ENCODE measurements at places on chromosomes 1 and 21.

DNA sequence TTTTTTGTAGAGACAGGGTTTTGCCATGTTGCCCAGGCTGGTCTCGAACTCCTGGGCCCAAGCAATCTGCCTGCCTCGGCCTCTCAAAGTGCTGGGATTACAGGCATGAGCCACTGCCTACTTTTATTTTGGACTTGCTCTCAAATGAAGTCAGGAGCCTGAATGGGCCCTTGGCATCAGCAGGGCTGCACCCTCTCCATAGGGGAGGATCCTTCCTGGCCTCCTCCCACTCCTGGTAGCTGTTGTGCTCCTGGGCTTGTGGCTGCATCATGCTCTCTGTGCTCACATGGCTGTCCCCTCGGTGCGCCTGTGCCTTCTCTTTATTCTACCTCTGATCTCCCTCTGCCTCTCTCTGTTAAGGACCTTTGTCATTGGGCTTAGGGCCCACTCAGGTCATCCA, 46.4 kb upstream of the DISP3 start:
- no peak for DNase-seq

DNA sequence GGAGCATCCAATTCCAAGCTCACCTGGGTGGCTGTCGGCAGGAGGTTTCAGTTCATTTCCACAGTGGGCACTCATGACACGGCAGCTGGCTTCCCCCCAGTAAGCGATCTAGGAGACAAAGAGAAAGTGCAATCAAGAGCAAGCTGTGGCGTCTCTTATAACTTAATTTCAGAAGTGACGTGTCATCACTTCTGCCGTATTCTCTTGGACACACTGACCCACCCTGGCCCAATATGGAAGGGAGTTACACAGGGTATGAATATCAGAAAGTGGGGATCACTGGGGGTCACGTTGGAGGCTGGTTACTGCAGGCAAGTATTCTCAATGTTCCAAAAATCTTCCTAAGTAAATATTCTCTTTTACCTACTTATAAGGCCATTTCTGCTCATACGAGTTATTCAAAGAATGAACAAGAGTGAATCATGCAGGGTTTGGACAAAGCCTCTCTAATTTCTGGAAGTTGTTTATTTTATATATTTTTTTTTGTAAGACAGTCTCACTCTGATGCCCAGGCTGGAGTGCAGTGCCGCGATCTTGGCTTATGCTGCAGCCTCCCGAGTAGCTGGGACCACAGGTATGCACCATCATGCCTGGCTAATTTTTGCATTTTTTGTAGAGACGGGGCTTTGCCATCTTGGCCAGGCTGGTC, 46.5 kb upstream of the GREM2 start:
- DNase-seq = no peak

GRCh38 chr1:110455151-110455550, 4.2 kb downstream of the PROK1 start:
- no peak for DNase-seq

DNA sequence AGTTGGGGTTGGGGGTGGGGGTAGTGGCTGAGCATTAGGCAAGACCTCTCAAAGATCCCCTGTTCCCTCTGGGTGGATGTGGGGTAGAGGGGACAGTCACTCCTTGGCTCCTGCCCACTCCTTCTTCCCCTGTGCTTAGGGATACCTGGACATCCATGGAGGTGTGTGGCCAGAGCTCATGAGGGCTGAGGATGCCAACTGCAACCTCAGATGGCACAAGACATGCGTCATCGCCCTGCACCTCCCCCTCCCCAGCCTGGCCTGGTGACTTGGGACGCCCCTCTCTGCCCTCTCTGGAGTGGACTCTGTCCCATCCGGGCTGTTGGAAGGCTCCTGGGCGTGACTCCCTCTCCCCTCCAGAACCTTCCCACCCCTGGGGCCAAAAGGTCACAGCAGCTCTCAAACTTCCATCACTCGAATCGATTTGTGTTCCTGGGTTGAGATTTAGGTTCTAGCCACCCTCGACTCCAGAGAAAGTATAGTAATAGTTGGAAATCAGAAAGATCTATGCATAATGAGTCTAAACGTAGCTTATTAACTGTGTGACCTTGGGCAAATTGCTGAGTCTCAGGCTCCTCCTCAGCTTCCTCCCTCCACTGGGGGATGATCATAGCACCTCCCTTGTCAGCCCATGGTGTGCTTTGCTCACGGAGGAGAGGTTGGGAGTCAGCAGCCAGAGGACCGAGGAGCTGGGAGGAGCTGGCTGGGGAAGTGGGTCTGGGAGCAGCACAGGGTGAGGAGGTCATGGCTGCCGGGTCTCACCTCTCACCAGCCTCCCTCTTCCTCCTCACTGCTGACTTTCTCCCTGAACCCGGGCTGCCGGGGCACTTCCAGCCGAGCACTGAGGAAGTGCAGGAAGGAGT, 2.2 kb upstream of the PTPN7 start:
- DNase-seq = no peak

DNA sequence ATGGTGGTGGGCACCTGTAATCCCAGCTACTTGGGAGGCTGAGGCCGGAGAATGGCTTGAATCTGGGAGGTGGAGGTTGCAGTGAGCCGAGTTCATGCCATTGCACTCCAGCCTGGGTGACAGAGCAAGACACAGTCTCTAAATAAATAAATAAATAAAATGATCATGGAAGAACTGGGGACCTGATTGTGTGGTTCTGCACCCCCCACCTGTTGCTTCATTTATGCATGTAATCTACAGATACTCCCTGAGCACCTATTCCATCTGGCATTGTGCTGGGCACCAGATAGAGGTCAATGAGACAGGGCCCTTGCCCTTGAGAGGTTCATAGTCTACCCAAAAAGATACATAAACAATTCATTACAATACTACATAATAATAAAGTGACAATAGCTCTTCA, 11.0 kb upstream of the RHBG start:
- no peak for DNase-seq

- DNase-seq = no peak
Observed at GRCh38 chr1:183247484-183247883, 61.4 kb downstream of the LAMC2 start.

GRCh38 chr1:205248793-205249601, 21.3 kb downstream of the TMCC2 start:
- peak; percentile 52 for DNase-seq

GRCh38 chr1:104932949-104933679, 1183.4 kb downstream of the AMY1C start:
- DNase-seq = no peak

DNA sequence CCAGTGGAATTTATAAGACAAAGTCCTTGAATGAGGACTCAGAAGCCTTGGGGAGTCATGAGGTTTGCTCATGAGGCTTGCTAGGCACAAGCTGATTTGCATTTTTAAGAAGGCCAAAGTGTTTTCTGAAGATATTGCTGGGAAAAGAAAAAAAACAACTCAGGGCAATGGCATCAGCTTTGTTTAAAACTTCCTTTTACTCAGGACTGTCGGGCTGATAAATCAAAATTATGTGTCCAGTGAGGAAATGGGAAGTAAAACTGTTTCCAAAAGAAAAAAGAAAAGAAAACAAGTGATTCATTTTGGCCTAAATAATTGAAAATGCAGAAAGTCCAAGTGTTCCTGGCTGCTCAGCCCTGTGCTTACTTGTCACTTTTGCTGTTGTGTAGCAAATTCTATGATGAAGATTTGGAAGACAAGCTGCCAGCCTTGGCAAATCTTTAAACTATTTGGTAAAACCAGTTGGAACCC, 282.4 kb downstream of the HLX start:
- no peak for DNase-seq

GRCh38 chr1:228270032-228270431, 62.2 kb downstream of the OBSCN start:
- no peak for DNase-seq

DNA sequence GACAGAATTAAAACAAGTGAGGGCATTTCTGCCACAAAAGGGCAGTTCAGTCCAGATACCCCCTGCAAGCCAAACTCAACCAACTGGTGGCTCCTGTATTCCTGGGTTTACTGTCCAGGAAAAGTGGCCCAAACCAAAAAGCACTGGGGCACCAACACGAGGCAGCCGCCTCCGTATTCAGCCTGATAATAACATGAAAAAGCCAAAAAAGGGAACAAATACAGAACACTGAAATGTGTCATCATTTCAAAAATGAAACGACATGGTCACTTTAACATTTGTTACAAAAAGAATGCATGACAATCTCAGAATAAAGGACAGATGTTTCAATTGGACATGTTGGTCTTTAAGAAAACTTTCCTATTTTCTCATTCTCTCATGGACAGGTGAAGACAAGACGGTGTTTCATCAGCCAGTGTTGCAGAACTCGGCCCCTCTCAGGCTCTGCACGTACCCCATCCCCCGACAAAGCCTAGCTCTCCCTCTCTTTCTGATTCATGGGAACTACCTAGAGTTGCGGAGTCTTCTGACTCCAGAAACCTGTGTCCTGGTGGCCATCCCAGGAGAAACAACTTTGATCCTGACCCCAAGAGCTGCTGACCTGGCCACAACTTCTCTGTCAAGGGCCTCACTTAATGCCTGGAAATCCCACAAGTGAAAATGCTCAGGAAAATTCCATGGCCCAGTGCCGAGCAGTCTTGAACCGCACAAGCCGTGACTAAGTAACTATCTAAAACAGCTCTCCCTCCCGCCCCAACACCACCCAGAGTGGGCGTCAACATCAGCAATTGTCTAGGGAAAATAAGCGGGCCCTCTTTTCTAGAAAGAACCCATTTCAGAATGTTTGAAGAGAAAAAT, 27.1 kb downstream of the ZBTB17 start:
- DNase-seq = no peak

DNA sequence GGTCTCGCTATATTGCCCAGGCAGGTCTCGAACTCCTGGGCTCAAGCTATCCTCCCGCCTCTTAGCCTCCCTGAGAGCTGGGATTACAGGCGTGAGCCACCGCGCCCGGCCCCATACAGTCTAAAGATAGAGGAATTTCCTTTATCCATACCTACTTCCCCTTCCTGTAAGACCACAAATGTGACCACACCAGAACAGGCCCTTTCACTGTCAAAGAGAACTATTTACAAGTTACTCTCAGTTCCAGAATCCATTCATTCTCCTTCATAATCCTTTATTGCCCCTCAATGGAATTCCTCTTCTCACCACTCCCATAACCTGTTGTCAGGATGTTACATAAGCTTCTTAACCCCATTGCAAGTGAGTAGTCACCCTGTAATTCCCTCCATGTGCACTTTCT, 26.3 kb upstream of the SLC5A9 start:
- no peak for DNase-seq

GRCh38 chr1:111660204-111661150, 40.9 kb downstream of the RAP1A start:
- no peak for DNase-seq

- no peak for DNase-seq
Observed at GRCh38 chr21:35777081-35777480, 283.2 kb downstream of the SETD4 start.

DNA sequence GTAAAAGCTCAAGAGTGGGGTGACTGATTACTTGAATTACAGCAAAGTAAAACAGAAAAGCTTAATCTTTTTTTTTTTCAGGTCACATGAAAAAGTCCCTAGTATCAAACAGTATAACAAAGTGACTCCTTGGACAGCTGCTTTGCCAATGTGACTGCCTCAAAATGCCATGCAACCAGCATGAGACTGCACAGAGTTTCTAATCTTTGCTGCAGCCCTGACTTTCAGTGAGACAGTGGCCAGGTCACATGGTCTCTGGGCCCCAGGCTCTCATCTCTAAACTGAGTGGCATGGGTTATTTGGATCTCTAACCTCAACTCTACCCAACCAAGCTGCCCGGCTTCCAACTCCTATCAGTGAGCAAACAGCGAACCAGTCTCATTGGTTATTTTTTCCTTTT, 169.0 kb downstream of the VAV3 start:
- DNase-seq = no peak

- DNase-seq = no peak
Observed at GRCh38 chr1:108179018-108179417, 21.1 kb downstream of the SLC25A24 start.

DNA sequence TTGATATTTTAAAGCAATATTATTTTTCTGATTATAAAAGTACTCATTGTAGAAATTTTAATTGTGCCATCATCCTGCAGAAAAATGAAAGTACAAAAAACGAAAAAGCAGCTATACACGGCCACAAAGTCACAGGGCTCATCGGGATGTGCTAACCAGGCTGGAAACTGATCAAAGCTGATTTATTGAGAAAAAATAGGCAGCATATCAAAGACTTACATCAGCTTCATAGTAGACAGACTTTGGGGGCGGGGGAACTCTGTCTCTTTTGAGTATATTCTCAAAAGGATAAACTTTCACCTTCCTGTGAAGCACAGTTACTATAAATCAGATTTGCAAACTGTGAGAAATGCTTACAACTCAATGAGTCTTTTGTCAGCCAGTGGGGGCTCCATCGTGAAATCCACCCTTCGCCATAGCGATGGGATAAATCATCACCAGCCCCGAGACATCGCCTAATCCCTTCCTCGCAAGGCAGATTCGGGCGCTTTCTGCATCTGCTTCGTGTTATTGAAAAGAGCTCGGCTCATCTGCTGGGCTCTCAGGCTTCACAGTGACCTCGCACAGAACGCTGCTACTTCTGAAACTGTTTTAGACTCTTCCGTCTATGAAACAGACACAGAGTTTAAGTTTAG, 69.2 kb upstream of the ERG start:
- DNase-seq = no peak

GRCh38 chr1:185846672-185847444, 112.7 kb downstream of the HMCN1 start:
- DNase-seq = no peak

GRCh38 chr1:3034162-3034561, 12.9 kb downstream of the ACTRT2 start:
- no peak for DNase-seq

GRCh38 chr1:111370871-111371270, 56.7 kb downstream of the OVGP1 start:
- DNase-seq = no peak

- DNase-seq = no peak
Observed at GRCh38 chr1:181630838-181631237, 147.5 kb downstream of the CACNA1E start.

DNA sequence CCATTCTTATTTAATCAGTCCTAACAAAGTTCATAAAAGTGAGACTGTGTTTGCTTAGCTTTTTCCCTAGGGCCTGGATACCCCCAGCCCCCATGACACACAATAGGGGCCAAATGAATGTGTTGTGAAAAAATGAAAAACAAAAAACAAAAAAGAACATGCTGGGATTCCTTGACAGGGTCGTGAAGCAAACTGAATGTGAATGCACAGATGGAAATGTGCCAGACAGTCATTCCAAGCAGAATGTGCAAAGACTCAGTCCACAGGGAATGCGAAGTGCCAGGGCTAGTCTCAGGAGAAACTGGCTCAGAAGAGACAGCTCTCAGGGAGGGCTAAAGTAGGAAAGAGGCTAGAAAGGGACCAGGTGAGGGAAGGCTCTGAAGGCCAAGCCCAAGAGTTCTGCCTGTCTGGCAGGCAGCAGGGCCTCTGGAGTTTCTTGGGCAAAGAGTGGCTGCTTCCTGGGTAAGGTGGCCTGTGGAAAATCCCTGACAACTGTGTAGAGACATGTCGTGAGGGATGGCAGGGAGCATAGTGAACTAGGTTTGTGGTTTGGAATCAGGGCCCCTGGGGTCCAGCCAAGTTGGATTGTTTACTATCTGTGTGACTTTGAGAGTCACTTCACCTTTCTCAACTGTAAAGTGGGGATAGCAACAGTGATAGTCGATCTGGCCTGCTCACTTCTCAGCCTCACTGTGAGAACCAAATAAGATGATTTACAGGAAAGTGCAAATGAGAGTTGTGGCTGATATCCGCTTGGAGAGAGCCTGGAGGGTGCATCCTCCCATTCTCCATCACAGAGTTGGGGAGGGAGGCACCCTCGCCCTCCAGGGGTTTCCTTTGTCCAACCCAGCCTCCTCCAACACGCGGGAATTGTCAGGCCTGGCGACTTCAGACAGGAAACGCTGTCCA, 1.2 kb upstream of the ADAM15 start:
- no peak for DNase-seq

- DNase-seq = no peak
Observed at GRCh38 chr21:37849506-37850102, 66.7 kb downstream of the KCNJ6 start.

- no peak for DNase-seq
Observed at GRCh38 chr1:83829106-83829505, 169.8 kb downstream of the TTLL7 start.

Data from NCI-H2081 (cell line).